Activated CD4-positive, alpha-beta T cell treated with anti-CD3 and anti-CD28 coated beads for 36 hours (primary cell): ENCODE measurements at places on chromosomes 2 and 18. TPM values are rescaled to one million over a fixed set of nuclear protein-coding genes. Genes with fewer than 3 reads are reported as not detected.

DNA sequence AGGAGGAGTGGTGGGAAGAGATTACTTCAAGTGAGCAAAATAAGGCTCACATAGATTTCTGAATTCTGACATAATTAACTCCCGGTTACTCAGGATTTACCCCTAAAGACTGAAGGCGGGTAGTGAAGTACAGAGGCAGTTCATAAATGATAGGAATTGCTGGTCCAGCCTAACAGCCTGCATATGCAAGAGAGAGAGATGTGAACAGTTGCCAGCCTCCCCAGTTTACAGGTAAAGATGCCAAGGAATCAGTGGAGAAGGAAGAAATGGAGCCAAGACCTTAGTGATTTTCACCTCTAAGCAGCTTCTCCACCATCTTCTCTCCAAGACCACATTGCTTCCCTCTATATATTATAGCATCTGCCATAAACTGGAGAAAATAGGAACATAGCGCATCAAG, 91.8 kb upstream of the THUMPD2 start:
- DNase-seq, result no peak

DNA sequence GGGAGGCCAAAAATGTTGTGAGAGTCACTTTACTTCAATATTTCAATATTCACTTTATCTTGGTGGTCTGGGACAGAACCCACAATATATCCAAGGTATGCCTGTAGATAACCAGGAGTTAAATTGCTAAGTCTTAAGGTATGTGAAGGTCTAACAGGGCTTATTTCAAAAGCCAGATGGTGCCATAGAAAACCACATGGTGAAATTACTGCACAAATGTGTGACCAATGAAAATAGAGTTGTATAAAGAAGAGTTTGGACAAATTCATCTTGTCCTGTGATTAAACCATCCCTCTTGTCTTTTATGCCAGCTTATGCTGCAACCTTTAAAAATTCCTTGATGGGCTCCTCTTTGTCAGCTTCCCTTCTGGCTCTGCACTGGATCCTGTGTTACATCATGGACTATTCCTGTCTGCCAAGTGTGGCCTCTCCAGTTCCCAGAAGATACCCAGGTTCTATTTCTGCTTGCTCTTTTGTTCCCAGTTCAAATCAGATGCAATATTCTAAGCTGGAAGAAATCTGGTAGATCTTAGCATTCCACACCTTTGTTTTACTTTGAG, 46.8 kb downstream of the ANTXR1 start:
- no peak for DNase-seq

DNA sequence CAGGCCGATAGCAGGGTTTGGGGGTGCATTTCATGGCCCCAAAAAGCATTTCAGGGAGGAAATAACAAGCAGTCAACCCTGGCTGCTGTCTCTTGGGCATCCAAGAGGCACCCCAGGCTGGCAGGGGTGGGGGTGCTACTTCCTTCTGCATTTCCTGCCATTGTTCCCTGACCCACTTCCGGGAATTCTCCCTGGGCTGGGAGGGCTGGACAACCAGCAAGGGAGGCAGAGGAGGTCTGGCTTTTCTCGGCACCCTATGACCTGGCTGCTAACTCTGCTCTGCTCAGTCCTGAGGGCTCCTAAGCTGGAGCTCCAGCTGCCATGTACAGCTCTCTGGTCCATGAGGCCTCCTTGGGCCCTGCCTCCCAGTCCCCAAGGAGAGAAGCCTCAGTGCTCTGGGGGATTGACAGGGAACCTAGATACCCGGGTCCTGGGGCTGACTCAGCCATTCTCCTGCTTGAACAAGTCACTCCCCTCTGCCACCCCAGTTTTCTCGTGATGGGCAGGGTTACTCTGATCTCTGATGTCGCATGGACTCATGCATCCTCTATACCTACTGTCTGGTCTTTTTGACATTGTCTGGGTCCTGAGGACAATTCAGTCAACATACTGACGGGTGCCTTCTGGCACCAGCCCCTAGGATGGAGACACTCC, 47.2 kb downstream of the DYSF start:
- DNase-seq, result no peak

- no peak for DNase-seq
Measured at GRCh38 chr2:156379071-156379470, 46.5 kb upstream of the NR4A2 start.

- no peak for DNase-seq
Measured at GRCh38 chr2:175135177-175135576, 32.8 kb downstream of the ATF2 start.

DNA sequence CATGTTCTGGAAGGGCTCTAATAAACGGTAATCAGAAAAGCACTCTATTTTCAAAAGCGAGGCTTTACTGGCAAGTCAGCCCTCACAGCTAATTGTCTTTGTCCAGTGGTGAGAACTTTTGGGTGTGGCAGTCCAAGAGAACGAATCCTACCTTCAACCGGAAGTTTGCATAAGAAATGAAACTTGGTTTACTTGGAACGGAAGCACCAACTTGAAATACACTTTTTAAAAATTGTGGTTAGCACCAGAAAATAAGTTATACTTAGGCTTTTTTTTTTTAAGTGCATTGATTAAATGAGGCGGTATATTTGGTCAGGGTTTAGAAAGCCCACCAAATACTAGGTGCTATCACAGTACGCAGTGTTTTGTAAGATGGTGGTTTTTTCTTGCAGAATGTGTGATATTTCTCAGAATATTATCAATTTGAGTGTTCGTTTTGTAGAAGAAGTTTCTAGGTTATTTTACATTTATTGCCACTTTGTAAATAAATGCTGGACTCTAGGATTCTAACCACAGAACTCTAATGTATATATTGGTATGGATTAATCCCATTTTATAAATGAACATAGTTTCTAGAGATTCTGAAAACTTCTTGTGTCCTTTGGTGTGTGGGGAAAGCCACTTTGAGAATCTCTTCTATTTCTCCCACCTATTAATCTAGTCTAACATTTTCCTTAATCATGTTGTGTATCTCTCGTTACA, 1.2 kb downstream of the MYL12A start:
- DNase-seq, result peak; percentile 36

GRCh38 chr2:1653956-1654695, 90.2 kb downstream of the PXDN start:
- no peak for DNase-seq

DNA sequence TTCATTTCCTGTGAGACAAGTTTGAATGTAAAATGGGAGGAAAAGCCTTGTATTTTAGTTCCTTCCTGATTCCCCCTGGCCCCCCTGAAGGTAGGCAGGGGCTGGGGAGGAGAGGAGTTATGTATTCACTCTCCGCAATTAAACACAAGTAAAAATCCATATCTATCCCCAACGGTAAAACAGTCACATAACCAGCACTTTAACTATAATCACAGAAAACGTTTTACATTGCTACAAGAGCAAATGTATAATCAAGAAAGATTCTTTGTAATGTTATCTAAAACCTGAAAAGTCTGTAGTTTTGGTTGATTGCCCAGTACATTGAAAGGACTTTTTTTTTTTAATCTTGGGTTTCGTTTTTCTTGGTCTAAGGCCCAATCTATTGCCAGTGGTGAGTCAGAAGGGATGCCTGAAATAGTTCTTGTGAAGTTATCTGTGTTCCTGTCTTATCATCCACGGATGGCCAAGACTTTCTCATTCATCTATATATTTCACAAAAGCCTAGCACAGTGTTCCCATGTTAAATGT, 34.5 kb upstream of the CCNYL1 start:
- DNase-seq, result no peak

DNA sequence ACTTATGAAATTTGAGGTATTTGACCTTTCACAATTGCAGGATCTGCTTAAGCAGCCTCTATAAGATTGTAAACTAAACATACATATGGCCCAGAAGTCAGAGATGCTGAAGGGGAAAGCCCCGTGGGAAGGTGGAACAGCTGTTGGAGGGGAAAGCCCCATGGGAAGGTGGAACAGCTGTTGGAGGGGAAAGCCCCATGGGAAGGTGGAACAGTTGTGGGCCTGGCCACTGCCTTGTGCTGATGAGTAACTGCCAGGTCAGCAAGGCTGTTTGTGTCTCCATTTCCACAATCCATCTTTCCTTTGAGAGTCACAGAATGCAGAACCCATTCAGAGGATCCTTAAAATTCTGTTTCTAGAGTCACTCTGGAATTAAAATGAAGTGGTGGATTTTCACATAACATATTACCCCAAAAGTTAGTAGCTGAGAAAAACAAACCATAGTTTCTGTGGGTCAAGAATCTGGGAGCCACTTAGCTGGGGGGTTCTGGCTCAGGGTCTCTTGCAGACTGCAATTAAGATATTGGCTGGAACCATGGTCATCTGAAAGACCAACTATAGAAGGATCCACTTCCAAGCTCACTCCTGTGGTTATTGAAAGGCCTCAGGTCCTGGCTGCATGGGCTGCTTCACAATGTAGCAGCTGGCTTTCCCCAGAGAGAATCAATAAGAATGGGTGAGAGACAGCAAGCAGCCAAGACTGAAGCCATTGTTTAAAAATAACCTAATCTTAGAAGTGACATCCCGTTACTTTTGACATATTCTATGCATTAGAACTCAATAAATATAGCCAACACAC, 86.6 kb upstream of the CAVIN2 start:
- DNase-seq, result peak; percentile 57

GRCh38 chr2:35929551-35929950, 426.0 kb upstream of the CRIM1 start:
- no peak for DNase-seq

GRCh38 chr2:217996361-217996760, 6.4 kb downstream of the TNS1 start:
- no peak for DNase-seq

DNA sequence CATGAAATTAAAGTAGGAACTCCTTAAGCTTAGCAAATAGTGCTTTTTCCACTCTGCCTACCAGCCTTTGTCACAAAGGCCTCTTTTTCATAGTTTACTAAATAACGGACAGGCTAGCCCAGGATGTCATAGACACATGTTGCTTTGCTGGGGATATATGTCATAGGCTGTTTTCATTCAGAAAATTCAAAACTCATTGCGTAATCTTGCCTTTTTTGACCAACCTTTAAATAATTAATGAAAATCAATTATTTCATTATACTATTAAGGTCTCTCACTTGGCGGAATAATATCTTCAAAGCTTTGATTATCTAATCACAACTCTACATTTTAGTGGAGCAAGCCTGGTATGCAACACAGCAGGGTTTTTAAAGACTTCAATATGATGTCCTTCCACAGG, 1245.7 kb upstream of the LRRTM1 start:
- DNase-seq, result no peak

DNA sequence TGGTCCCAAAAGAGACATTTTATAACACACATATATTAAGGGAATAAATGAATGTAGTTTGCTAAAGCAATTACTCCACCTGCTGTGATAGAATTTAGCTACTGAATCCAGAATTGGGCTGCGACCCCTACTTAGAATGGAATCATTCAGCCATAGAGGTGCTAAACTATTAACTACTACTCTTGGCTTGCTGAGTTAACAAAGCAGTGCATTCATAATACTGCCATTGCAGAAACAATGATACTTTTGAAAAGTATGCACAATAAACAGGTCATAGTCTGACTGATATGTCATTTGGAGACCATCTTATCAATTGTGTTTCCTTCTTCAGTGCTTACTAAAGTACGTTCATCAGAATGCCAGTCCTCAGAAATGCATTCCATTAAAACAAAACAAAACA, 273.6 kb downstream of the PIEZO2 start:
- DNase-seq, result no peak

- no peak for DNase-seq
Measured at GRCh38 chr18:34848695-34849094, 138.6 kb downstream of the DTNA start.

- DNase-seq, result peak; percentile 61
Measured at GRCh38 chr2:191617575-191617974, 60.4 kb upstream of the NABP1 start.

GRCh38 chr18:30280186-30280585, 762.4 kb downstream of the DSC3 start:
- DNase-seq, result no peak

- no peak for DNase-seq
Measured at GRCh38 chr2:238475566-238475965, 48.8 kb downstream of the ASB1 start.

DNA sequence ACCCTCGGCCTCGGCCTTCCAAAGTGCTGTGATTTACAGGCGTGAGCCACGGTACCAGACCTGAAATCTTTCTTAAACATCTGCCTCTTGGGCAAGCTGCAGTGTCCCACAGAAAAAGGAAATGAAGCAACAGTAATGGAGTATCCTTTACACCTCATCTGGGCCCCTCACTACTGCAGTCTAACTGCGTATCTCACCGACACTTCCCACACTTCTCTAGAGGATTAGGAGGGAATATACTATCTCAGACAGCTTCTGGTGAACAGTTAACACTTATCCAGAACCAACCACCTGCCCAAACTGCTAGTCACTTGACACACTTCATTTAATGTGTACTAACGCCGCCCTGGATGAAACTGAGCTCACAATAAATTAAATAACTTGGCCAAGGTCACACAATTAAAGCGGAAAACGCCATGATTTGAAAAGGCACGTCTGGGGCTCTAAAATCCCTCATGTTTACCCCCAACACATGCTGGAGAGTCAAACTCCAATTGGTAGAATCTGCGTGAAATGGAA, 993 bp downstream of the COX7A2L start:
- peak; percentile 35 for DNase-seq

GRCh38 chr18:6951336-6952090, 166.1 kb downstream of the LAMA1 start:
- DNase-seq, result no peak

DNA sequence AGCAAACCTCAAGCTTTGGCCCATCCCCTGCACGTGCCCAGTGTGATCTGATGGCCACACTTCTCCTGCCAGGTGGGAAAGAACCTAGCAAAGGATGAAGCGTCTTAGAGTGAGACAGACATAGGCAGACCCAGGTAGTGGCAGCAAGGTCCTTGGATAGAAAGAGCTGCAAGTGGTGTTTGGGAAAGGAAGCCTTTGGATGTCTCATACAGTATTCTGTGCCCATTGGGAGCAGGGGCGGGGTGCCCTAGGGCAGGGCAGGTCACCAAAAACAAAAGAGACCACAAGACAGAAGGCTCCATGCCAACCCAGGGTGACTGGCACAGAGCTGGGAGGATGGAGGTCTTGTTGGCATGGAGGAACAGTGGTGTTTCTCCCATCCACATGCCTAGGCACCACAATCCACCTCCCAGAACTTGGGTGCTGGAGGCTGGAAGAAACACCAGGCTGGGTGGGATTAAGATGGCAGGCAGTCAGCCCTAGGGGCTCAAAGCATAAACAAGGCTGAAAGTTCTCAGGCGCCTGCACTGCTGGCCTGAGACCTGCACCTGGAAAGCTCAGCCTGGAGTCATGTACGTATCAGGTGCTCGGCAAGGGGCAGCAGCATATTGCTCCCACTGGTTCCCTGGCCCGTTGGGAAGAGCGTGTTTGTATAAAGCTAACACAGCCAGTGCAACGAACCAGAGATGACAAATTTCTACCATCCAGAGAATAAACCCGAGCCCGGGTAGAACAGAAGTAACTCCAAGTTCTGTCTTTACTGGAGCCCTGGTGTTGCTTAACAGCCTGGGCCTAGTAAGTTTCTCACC, 52.9 kb downstream of the CRACDL start:
- DNase-seq, result no peak

Gene C18orf54
- total RNA-seq, result 9.9 TPM

Gene KCNK3
- total RNA-seq, result not detected

Gene XIRP2
- total RNA-seq, result not detected

Gene EHD3
- 1.4 TPM for total RNA-seq

Gene HADHB
- total RNA-seq, result 71.4 TPM

Gene CNGA3
- total RNA-seq, result not detected

Gene TUBA4B
- not detected for total RNA-seq

Gene ERFE
- 0.07 TPM for total RNA-seq

Gene SH2D6
- total RNA-seq, result 2.2 TPM

Gene DPP10
- not detected for total RNA-seq

Gene REEP1
- 0.19 TPM for total RNA-seq

Gene RTP5
- total RNA-seq, result not detected

Gene CAPN14
- total RNA-seq, result 0.51 TPM
